NCI-H2081 (cell line): ENCODE measurements at places on chromosomes 2 and 18.

DNA sequence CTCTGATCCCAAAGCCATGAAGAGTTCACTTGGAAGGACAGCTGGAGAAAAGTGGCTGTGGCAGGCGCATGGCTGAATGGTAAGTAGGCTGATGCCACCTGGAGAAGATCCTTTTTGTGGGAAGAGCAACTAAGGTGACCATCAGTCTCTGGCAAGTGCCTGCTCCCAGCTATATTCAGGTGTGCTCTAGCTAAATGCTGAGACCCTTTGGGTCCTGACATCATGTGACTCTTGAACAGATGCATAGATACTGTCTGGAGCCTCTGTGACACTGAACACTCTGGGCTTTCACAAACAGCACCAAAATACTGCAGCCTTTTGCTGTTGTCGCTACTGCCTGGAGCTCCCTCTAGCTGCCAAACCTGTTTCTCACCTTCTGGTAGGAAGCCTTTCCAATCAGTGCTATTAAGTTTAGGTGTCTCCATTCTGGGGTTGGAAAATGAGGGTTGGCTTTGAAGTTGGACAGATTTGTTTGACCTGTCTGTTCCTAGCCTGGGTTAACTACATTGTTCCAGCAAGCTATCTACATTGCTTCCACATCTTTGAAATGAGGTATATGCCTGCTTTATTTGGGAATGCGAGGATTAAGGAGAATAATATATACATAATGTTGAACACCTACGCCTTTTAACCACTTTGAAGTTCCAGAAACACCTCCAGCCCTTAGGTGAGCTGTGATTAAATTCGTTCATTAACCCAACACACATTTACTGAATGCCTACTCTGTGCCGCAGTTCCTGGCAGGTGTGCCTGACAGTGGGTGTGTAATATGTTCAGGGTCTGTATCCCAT, 3.1 kb downstream of the EGR4 start:
- DNase-seq: peak; percentile 67

- no peak for DNase-seq
Measured at GRCh38 chr2:127437056-127437455, 18.8 kb downstream of the PROC start.

GRCh38 chr18:26813043-26813442, 52.5 kb downstream of the AQP4 start:
- DNase-seq: peak; percentile 46

- no peak for DNase-seq
Measured at GRCh38 chr18:78099979-78100588, 850.4 kb downstream of the GALR1 start.

DNA sequence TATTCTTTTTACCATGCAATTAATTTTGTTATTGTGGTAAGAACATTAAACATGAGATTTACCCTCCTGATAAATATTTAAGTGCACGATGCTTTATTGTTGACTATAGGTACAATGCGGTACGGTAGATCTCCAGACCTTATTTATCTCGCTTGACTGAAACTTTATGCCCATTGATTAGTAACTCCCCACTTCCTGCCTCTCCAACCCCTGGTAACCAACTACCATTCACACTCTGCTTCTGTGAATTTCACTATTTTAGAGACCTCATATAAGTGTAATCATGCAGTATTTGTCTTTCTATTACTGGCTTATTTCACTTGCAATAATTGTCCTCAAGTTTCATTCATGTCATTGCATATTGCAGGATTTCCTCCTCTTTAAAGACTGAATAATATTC, 195.7 kb upstream of the ID2 start:
- no peak for DNase-seq

DNA sequence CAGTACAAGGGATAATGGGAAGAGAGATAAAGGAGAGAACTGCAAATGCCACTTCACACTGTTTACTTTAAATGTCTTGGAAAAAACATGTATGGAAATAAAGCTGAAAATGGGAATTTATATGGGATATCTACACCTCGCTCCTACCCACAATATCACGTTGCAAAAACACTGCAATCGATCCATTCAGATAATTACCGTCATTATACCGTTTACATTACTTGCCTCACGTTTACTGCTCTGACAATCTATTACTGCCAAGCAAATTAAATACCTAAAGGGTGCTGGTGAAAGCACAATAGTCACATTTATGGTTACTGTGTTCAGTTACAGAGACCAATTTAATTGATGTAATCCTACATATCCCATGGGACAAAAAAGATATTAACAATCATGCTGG, 214.7 kb upstream of the LYPD1 start:
- peak; percentile 61 for DNase-seq

DNA sequence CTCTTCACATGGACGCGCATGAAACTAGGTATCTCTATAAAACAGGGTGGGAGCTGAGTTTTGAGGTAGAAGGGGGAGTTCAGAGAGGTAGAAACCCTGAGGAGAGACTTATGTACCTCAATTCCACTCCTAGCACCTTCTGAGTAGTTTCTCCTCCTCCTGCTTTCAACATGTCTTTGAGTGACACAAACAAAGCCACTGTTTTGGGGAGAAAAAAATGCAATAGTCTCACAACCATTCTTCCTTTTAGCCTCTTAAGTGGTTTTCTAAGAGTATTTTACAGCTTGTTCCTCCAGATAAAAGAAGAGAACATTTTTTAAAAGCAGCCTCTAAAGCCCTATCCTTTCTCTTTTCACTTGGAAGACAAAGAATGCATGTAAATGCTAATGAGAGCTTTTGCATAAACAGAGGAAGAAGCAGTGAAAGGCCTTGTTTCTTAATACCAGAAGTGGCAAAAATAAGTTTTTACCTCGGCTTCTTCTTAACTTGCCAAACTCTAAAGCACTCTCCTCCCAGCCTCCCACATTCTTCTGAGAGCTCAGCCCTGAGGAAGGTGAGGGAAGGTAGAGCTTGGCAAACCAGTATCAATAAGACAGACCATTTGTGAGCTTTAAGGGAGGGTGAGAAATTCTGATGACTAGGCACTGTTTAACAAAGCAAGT, 1304.4 kb upstream of the ACVR2A start:
- no peak for DNase-seq

DNA sequence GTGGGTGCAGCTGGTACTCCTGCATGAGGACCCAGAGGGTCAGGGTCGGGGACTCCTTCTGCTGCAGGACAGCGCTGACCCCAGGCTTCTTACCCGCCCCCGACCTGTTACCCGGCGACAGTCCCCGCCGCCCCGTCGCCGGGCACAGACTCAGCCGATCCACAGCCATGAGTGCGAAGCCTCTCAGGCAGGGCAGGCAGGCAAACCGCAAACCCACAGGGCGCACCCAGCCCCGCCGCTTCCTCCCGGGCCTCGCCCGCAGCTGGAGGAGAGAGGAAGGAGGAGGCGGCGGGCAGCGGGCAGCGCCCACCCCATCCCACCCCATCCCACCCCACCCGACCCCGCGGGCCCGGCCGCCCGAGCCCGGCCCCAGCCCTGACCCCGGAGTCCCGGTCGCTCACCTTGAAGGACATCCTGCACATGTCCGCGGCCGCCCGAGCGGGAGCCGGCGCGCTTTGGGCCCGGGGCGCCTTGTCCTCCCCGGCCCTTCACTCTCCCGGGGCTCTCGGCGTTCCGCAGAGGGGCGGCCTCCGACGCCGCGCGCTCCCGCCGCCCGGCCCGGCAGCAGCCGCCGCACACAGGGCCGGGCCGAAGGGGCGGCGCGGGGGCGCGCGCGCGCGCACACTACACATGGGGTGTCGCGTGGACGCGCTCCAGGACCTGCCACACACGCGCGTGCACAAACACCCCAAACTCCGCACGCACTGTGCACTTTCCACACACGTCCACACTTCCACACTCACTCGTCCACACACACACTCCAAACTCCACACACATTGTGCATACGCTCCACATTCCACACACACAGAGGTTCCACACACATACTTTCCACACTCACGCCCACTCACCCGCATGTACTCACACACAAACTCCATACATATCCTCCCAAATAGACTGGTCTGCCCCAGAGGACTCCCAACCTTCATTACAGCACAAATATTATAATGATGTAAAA, at the start of gene ANKRD29:
Gene ANKRD29 (minus strand): TSS at position 603 of the 955 bp plus-strand sequence. CDS start 181 bp downstream, at position 422.
- peak; percentile 31 for DNase-seq

GRCh38 chr2:183037553-183038340, 510 bp downstream of the NCKAP1 start:
- DNase-seq: peak; percentile 47

- DNase-seq: peak; percentile 7
Measured at GRCh38 chr2:230053753-230054478, 14.8 kb downstream of the SLC16A14 start.

DNA sequence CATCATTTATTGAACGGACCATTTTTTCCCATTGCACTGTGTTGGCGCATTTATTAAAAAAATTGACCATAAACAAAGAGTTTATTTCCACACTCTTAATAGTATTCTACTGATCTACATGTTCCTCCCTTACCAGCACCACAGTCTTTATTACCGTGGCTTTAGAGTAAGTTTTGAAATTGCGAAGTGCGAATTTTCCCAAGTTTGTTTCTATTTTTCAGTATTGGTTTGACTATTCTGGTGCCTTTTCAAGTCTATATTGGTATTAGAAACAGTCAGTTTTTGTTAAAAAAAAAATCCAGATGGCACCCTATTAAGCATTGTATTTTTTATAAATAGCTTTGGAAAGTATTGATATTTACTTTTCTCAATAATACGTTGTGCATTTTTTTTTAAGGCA, 795.1 kb upstream of the HS6ST1 start:
- no peak for DNase-seq

DNA sequence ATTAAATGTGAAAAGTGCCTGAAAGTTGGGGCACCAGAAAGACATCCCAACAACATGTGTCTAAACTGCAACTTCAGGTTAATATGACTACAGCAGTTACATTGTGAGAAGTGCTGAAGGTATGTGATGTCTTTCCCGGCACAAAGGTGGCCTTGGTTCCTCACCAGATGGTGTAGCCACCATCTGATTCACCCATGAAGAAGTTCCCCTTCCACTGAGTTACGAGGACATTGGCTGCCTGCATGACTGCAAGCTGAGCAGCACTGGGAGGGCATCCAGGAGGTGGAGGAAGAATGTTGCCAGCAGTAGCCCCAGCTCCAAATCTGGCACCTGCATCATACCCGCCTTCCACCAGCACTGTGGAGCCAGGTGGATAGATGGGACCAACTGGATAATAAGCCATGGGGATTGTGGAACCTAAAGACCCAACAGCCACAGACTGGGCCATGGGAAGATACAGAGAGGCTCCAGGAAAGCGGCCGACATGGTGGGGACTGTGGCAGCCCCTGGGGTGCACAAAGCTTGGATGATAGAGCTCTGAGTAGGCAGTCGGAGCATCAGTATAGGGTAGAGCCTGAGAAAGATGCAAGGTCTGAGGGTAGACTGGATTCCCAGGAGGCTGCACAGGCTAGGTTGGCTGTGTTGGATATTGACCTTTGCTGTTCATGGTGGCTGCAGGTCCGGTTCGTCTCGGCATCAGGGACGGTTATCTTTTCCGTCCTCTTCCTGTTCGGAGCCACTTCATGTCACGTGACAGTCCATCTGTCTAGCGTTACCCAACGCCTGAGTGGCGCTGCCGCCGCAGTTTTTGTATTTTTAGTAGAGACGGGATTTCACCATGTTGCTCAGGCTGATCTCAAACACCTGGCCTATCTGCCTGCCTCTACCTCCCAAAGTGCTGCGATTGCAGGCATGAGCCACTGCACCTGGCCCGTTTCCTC, 36.9 kb downstream of the SUMO1 start:
- DNase-seq: no peak

DNA sequence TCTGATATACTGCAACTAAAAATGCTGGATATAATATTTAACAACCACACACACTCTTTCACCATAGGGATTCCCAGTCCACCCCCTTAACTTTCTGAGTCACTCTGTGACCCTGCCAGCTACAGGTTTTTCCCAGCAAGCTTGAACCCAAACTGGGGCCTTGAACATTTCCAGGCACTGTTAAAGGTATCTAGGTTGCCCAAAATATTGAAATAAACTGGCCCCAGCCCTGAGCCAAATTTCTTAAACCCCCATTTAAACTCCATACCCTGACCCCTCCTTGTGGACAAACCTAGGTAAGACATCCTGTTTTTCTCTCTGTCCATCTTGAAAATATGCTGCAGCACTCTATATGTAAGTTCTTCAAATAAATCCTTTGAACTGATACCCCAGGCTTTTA, 19.7 kb upstream of the DCTN1 start:
- DNase-seq: no peak

- DNase-seq: no peak
Measured at GRCh38 chr2:161116509-161116908, 43.7 kb upstream of the TANK start.

DNA sequence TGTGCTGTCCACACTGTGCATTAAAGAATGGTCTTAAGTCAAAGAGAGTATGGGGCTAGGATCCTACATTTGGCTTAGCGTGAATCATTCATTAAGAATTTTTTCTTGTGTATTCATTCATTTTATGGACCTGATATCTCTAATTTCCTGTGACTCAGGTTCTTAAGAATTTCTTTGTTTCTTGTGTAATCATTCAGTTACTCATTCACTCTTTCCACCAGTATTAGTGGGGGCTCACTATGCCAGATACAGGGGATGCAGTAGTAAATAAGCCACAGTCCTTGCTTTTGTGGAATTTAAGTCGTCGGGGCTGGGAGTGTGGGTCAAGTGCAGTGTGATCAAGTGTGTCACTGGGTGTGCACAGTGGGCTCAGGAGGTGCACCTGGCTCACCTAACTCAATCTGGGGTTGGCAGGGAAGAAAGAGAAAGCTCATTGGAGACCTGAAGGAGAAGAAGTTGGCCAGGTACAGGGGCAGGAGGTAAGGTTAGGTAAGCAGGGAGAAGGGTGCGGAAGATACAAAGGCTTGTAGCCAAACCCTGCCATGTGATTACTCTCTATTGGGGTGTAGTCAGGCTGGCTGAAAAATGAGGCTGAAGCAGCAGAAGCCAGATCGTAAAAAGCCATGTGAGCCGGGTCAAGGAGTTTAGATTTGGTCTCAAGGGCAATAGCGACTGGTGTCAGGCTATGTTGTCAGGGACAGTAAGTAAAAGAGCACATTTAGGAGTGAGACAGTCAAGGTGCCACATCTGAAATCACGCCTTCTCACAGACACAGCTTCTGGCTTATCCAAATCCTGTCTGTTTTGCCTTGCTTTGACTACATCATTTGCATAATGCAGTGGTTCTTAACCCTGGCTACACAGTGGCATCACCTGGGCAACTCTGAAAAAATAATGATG, 67.2 kb downstream of the KCTD1 start:
- no peak for DNase-seq

DNA sequence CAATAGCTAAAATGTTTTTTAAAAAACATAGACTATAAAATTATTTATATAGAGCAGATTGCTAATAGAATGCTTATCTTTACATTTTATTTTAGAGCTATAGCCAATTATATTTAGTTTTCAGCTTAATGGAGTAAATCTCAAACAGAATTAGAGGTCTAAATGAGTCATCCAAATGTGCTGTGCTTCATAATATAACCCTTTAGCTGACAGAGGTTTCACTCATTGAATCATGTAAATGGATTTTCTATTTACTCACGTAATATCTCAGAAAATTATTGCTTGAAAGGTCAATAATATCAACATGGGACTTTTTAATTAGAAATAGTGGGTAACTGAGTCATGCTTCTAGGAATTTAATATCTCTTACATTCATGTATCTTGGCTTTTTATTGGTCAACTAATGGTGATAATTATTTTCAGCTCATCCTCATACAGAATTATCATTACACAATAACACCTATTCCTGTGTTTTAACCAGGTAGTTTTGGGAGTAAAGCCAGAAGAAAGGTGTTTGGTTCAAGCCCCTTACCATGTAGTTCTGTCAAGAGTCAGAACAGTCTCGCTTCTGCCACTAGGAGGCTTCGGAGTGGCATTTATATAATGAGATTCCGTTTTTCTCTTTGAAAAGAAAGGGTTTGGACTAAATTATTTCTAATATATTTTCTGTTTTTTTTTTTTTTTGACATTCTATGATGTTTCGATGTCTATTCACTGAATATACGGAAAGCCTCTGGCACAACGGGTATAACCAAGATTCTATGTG, 217.6 kb downstream of the CDH7 start:
- DNase-seq: no peak
